Skin of body (tissue), 3 donors: ENCODE measurements at places on chromosomes 6 and 20. TPM values are rescaled to one million over a fixed set of nuclear protein-coding genes. Genes with fewer than 3 reads are reported as not detected.

SLC32A1 gene
- total RNA-seq, result not detected

DNA sequence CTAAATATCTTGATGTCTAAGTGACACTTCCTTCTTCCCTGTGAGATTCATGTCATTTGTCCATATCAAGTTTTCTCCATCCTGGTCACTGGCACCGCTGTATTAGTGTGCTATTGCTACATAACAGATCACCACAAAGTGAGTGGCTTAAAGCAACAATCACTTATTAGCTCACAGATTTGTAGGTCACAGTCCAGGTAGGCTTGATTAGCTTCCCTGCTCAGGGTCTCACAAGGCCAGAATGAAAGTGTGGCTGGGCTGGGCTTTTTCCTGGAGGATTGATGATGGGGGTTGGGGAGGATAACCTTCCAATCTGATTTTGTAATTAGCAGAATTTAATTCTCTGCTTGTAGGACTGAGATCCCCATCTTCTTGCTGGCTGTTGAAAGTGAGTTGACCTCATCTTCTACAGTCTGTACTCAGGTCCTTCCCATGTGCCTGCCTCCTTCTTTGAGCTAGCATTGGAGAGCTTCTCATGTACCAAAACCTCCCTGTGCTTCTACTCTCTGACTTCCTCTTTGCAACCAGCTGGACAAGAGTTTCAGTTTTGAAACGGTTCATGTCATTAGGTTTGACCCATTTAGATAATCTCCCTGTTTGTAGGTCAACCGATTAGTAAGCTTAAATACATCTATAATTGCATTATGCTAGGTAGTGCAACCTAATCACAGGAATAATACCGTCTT, 152.4 kb upstream of the MAN1A1 start:
- no peak for DNase-seq

RNF39 gene
- total RNA-seq, result 4.0 TPM

DNA sequence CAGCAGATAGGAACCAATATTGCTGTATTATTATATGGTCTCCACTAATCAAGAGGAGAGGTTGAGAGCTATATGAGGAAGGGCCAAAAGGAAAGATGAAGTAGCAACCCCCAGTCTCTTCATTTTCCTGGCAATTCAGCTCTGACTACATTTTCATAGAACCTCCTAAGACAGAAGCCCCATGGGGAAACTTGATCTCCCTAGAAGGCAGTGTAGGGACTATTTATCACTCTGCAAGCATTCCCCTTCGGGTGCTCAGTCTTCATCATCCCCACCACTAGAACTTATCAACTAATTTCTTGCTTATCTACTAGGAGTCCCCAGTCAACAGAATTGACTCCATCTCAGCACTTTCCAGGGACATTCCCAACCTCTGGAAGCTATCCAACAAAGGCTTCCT, 25.5 kb upstream of the ITCH start:
- DNase-seq, result no peak

DNA sequence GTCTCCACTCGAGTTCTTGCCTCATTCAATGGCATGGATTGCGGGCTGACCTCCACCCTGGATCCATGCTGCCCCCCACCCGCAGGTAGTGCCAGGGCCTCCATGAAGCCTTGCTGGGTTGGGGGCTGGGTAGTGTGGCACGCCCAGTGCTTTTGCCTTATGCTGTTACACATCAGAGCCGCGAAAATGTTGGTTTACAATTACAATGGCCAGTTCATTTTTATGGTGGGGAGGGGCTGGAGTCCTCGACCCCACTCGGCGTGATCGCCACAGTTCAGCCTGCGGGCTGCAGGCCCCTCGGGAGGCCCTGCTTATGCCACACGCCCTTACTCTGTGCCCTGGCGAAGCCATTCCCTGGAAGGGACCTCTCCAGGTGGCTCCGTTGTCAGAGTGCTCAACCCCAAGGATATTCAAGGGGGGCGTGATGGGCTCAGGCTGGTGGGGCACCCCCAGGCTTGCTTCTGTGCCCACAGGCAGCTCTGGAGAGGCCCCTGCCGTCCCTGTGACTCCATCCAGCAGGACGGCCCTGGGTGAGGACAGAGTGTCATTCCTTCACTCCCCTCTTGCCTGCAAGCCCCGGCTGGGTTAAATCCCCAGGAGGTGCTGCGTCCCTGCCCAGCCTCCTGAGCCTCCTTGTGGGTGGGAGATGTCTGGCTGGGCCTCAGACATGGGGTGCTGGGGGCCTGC, 14.8 kb downstream of the ITPA start:
- DNase-seq, result no peak

- DNase-seq, result no peak
These were observed 19.8 kb downstream of the MTFR2 start for GRCh38 chr6:136230219-136230853.

DNA sequence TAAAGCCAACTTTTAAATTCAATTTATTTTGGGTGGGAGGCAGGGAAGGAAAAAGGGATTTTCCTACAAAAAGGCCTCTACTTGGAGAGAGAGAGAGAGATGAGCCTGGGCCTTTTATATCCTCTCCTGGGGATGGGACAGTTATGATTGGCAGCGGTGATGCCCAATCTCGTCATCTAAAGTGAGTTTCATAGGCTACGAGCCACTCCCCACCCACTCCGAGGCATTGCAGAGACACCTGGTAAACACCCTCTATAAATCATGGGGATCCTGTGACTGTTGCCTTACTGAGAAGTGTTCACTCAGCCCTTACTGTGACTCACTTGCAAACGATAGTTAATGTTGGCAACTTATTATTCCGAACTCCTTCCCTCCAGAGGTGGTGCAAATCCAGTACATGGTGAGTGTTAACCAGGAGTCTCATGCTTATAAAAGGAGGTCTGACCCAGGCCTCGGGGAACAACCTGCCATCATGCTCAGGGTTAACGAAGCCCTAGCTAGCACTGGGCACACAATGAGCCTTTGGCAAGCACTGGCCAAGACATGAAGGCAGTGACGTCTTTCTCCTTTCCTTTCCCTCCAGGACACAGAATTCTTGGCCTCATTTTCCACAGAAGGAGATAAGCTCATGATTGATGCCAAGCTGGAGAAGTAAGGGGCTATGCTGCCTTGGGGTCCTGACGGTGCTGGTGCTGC, 20.5 kb downstream of the BPIFB4 start:
- DNase-seq, result no peak
